ENCODE measurements at places on chromosomes 3 and 15.
A peak's percentile ranks its signal among the peaks of the same experiment; 100 is the strongest.

GRCh38 chr15:70530906-70531305, 232.5 kb downstream of the UACA start:
- DNase-seq: no peak

- DNase-seq: no peak
Measured at GRCh38 chr3:11288786-11289637, 16.8 kb downstream of the ATG7 start.

GRCh38 chr3:101279162-101279561, 41.2 kb downstream of the IMPG2 start:
- DNase-seq: no peak

GRCh38 chr3:154469585-154469984, 39.6 kb upstream of the GPR149 start:
- DNase-seq: no peak

DNA sequence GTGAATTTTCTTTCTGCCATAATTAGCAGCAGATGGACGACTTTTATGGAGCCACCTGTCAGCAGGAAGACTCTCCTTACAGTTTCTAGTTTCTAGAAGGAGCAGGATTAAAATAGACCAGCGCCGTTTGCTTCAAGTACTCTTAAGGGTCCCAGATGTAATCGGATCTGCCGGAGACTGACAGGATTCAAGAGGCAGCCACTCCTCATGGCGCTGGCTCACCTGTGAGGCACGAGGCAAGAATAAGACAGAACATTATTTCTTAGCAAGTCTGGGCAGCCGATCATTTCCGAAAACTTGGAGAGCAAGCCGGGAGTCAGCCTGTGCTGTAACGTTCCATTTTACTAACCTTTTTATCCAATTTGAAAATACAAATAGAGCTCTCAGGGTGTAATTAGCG, 410.4 kb upstream of the RORA start:
- DNase-seq: no peak

DNA sequence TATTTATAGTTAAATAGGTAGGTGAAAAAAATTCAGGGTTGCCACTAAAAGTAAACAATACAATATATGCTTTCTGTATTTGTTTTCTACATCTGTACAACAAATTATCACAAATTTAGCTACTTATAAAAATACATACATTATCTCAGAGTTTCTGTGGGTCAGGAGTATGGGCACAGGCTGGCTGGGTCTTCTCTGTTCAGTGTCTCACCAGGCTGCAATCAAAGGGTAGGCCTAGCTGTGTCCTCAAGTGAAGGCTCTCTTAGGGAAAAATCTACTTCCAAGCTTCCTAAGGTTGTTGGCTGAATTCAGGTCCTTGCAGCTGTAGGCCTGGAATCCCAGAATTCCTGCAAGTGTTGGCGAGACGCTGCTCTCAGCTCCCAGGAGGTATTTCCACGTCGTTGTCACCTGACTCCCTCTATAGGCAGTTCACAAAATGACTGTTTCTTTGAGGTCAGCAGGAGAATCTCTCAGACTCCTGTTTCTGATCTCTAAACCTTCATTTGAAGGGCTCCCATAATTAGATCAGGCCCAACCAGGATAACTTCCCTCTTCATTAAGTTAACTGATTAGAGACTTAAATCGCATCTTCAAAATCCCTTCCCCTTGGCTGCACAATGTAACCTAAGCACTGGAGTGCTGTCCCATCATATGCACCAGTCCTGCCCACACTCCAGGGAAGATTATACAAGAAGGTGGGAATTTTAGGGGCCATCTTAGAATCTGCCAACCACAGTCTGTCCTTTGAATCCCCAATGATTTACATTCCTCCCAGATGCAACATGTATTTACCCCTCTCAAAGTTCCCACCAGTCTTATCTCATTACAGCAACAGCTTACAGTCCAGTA, 296.6 kb downstream of the SUCLG2 start:
- DNase-seq: peak; percentile 12

GRCh38 chr3:100730524-100730923, 21.2 kb downstream of the TFG start:
- no peak for DNase-seq

DNA sequence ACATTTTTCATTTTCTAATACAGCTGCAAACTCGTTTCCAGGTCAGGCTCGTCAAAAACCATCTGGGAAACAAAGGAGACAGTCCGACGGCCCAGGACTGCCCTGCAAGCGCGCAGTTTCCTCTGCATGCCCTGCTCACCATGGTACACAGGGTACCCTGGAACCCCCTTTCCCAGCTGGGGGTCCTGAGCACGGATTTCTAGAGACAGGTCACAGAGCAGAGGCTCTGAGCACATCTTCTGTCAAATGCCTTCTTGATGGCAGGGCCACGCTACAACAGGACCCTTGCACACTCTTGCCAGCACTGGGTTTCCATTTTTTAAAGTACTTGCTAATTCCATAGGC, 8.1 kb downstream of the ZXDC start:
- no peak for DNase-seq

- no peak for DNase-seq
Measured at GRCh38 chr3:57745101-57745500, 11.0 kb upstream of the SLMAP start.

DNA sequence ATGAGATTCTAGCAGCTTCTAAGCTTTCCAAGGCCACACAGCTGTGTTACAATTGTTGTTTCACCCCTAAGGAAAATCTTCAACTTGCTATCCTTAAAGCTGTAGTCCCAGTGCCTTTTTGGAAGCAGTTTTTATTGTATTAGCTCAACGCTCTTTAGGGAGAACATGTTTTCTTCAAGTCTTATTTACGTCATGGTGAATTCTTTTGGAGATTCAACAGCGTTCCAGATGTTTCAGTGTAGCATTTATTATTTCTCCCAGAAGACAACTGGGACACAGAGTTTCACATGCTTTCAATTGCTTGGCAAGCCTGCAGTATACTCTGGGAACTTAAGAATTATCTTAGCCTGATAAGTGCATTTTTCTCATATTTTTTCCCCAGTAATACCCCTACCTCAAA, 888.3 kb downstream of the PLOD2 start:
- no peak for DNase-seq

GRCh38 chr15:96896766-96897165, 566.3 kb downstream of the NR2F2 start:
- no peak for DNase-seq

- no peak for DNase-seq
Measured at GRCh38 chr15:26926081-26926480, 44.9 kb upstream of the GABRG3 start.

GRCh38 chr3:43362183-43362582, 75.8 kb downstream of the SNRK start:
- DNase-seq: no peak

DNA sequence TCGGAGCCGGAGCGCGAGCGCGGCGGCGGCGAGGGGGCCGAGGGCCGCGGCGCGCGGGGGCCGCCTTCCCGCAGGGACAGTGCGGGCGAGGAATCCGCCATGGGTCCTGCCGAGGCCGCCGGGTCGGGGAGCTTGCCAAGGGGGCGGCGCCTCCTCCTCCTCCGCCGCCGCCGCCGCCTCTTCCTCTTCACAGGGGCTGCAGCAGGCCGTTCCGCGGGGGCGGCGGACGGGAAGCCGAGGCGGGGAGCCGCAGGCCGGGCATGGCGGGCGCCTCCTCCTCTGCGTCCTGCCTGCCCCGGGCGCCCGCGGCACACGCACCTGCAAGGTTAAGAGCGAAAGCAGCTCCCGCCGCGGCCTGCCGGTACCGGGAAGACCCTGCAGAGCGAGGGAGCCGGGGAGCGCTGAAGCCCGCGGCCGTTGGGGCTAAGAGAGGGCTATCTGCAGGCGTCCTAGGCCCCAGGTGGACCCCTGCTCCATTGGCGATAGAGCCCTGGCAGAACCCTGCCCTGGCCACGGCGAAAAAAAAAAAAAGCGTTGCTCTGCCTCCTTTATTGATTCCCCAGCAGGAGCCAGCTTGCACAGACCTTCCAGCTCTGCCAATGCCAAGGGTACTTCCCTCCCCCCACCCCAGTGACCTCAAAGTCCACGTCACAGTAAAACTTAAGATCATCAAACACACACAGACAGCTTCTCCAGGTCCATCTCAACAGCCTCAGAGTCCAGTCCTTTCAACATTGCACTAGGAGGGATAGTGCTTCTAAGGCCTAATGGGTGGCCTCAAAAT, at the start of gene LYSMD2:
LYSMD2 (minus strand) TSS at position 134 of the 784 bp plus-strand sequence; CDS start at position 101, 33 bp downstream.
- peak; percentile 30 for DNase-seq

DNA sequence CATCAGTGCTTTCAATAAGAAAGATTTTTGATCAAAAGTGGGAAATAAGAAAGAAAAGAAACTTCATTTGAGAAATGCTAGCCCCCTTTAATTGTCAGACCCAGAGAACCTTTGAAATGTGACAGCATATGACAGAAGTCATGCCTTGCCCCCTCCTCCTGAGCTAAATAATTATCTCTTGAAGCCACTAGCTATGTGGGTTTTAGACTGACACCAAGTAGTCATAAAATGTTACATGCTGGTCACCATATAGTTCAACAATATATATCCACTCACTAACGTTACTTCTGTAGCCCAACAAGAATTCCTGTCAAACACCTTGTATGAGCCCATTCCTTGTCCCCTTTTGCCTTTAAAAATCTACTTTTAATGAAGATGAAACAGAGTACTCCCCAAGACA, 43.1 kb upstream of the AADACL2 start:
- DNase-seq: no peak

GRCh38 chr3:125186800-125187598, 25.5 kb downstream of the SLC12A8 start:
- no peak for DNase-seq

DNA sequence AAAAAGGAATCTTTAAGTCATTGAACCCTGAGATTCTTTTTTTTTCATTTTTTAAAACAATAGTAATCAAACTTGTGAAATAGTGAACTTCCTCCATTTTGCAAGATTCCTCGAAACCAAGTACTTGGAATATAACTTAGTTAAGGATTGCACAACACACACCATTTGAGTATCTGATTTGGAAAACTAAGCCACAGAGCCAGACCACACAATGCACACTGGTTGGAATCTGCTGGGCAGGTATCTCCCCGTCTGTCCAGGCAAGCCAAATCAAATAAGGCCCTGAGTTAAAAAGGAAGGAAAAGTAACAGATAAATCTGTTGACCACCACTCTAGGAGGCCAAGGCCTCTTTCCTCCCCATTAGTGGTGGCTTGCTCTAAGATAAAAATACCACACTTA, 177.5 kb upstream of the ICE2 start:
- DNase-seq: no peak

- no peak for DNase-seq
Measured at GRCh38 chr3:68667346-68667745, 265.0 kb downstream of the TAFA4 start.

DNA sequence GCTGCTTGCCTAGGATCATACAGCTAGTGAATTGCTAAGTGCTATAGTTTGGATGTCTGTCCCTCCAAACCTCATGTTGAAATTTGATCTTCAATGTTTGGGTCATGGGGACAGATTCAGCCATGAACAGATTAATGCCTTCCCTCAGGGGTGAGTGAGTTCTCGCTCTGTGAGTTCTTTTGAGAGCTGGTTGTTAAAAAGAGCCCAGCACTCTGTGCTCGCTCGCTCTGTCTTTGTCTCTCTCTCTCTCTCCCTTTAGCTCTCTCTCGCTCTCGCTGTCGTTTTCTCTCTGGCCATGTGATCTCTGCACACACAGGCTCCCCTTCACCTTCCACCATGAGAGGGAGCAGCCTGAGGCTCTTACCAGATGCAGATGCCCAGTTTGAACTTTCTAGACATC, 14.9 kb downstream of the TRH start:
- DNase-seq: no peak

DNA sequence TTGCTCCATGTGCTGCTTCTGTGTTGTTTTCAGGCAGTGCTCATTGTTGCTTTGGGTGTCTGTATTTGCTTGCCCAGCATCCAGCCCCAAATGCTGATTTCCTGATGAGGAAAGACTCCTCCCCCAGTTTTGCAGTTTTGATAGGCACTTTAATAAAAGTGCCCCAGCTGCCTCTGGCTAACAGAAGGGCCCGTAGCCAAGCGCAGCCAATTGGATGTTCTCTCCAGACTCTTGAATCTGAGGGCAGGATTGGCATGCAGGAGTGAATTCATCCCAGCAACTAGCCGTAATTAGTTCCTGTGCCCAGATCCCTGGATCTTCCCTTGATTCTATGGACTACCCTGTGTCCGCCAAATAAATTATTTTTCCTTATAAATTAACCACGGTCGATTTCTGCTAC, 14.8 kb upstream of the SEMA5B start:
- no peak for DNase-seq

- DNase-seq: peak; percentile 58
Measured at GRCh38 chr15:76823890-76824289, 81.2 kb downstream of the SCAPER start.

DNA sequence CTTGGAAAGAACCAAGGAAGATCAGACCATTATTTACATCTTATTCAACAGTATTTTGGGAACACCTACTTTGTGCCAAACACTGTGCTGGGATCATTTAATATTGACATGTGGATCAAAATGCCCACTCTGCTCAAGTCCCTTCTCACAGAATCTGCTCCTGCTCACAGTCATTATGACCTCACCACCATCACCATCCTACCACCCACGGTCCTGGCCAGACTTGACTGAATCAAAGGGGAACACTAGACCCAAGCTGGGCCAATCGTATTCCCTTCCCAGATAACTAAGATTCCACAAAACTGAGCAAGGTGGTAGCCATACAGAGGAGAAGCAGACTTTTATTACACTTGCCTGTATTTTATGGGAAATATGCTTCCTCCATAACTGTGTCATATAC, 3.4 kb upstream of the CEP152 start:
- no peak for DNase-seq

GRCh38 chr15:99917252-99917651, 184.0 kb upstream of the LYSMD4 start:
- DNase-seq: no peak

GRCh38 chr3:46931631-46932331, 44.8 kb downstream of the CCDC12 start:
- DNase-seq: peak; percentile 43

DNA sequence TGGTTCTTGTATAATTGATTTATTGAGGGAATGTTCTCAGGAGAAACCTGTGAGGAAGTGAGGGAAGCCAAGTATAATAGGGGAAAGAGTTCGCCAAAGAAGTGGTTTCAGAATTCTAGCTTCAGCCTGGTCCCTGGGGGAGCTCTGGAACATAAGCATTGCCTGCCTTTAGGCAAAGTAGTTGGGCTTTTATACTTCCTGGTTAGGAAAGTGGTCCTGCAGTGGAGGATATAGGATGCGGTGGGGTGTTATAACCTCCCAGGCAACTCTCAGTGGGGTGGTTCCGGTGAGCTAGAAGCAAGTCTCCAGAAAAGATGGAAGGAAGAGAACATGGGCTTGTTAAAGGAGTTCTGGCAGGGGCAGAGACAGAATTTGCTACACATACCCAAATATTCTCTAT, 22.7 kb upstream of the RBMS3 start:
- DNase-seq: no peak

GRCh38 chr3:32571192-32571485, 481 bp upstream of the DYNC1LI1 start:
- no peak for DNase-seq

- peak; percentile 92 for DNase-seq
Measured at GRCh38 chr3:177282119-177282655, 84.9 kb upstream of the TBL1XR1 start.

- DNase-seq: no peak
Measured at GRCh38 chr3:129505341-129505740, 23.1 kb upstream of the RHO start.

- no peak for DNase-seq
Measured at GRCh38 chr3:65915477-65915876, 123.2 kb downstream of the MAGI1 start.

All from NCI-H748 treated with DMSO at 0.1 percent for 48 hours (cell line).